DND-41 (cell line): ENCODE measurements at places on chromosomes 5 and 9.

GRCh38 chr5:67897980-67898379 lies 317.6 kb upstream of the PIK3R1 start:
- H3K27ac ChIP-seq = no peak overlapping the region
- H3K4me1 ChIP-seq = no peaks in the 10 kb centered on the region
- no peaks in the 10 kb centered on the region for H3K36me3 ChIP-seq
- DNase-seq = no peak
- no peak overlapping the region for H3K4me3 ChIP-seq
- no peaks in the 10 kb centered on the region for H3K27me3 ChIP-seq

DNA sequence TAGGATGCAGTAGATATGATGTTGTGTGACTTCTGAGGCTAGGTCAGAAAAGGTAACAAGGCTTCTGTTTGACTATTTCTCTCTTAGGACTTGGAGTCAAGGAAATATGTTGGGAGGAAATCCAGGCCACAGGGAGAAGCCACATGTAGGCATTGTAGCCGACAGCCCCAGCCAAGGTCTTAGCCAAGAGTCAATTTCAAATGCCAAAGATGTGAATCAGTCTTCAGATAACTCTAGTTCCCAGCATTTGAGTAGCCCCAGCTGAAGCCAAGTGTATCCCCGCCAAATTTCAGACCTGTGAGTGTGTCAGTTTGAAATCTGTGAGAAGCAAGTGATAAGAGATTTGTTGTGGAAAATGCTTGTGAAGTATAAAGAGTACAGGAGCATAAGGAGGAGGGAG lies 38.1 kb upstream of the ISL1 start:
- H3K27ac ChIP-seq = no peak overlapping the region
- H3K4me1 ChIP-seq = no peaks in the 10 kb centered on the region
- no peaks in the 10 kb centered on the region for H3K36me3 ChIP-seq
- H3K27me3 ChIP-seq = no peaks in the 10 kb centered on the region

GRCh38 chr5:60586307-60586901 lies 113.6 kb downstream of the DEPDC1B start:
- no peaks in the 10 kb centered on the region; the same call in 1 of the 2 replicates for H3K36me3 ChIP-seq
- no peak for DNase-seq
- no peaks in the 10 kb centered on the region for H3K4me1 ChIP-seq
- H3K4me3 ChIP-seq = no peak overlapping the region
- no peak overlapping the region for H3K27ac ChIP-seq

DNA sequence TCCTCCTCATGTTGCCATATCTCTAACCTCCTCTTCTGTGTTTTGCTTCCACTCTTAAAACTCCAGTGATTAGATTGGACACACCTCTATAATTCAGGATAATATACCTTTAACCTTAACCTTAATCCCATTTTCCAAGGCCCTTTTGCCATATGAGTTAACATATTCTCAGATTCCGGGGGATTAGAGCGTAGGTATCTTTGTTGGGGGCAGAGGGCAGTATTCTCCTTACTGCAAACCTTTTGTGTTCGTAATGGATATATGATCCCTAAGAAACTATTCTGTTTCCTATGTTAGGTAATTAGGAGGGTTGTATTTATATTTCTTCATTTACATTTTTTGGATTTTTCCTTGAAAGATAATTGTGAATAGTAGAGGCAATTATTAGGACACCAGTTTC lies 99.5 kb downstream of the VPS13A start:
- H3K27me3 ChIP-seq = no peaks in the 10 kb centered on the region
- no peak for DNase-seq
- H3K4me3 ChIP-seq = no peak overlapping the region
- H3K36me3 ChIP-seq = peaks cover 27% of the 10 kb centered on the region

GRCh38 chr9:34513567-34514214 lies 9.1 kb downstream of the ENHO start:
- H3K27ac ChIP-seq = no peak overlapping the region
- peaks cover 6% of the 10 kb centered on the region for H3K27me3 ChIP-seq
- H3K4me3 ChIP-seq = no peak overlapping the region
- no peaks in the 10 kb centered on the region for H3K4me1 ChIP-seq

GRCh38 chr5:176692326-176692725 lies 45.0 kb downstream of the TSPAN17 start:
- no peaks in the 10 kb centered on the region for H3K36me3 ChIP-seq
- no peak overlapping the region for H3K27ac ChIP-seq
- no peaks in the 10 kb centered on the region for H3K4me1 ChIP-seq
- no peak overlapping the region for H3K4me3 ChIP-seq

GRCh38 chr9:89446261-89446960 lies 51.5 kb downstream of the SEMA4D start:
- H3K36me3 ChIP-seq = peaks cover 86% of the 10 kb centered on the region
- H3K27ac ChIP-seq = peak overlapping the region; percentile 20; the same call in 1 of the 2 replicates
- H3K4me1 ChIP-seq = no peaks in the 10 kb centered on the region; the same call in 1 of the 2 replicates
- no peak for DNase-seq
- H3K27me3 ChIP-seq = no peaks in the 10 kb centered on the region
- no peak overlapping the region for H3K4me3 ChIP-seq

GRCh38 chr9:37287317-37287716 lies 135.2 kb upstream of the GRHPR start:
- H3K4me1 ChIP-seq = peaks cover 15% of the 10 kb centered on the region; the same call in 1 of the 2 replicates
- no peak overlapping the region for H3K27ac ChIP-seq
- H3K4me3 ChIP-seq = no peak overlapping the region
- H3K27me3 ChIP-seq = no peaks in the 10 kb centered on the region
- H3K36me3 ChIP-seq = no peaks in the 10 kb centered on the region

- no peak for DNase-seq
- H3K36me3 ChIP-seq = no peaks in the 10 kb centered on the region
- no peaks in the 10 kb centered on the region for H3K27me3 ChIP-seq
- no peak overlapping the region for H3K4me3 ChIP-seq
Measured at GRCh38 chr9:116423149-116423548, 264.0 kb upstream of the TRIM32 start.

DNA sequence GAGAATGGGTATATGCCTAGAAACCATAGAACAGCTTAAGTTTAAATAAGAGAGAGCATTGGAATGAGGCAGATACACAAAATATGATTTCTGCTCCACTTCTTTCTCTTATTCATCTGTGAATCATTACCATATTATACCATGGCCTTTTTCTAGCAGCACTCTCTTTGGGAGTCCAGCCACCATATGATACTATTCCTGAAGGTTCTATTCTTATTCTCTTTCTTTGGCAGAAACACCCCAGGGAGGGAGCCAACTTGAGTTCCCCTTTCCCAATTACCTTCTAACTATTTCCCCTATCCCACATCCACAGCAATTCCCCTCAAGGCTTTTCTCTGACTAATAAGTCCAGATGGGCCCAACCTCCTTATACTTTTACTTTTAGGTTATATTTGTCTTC lies 55.9 kb downstream of the NDUFAF2 start:
- no peaks in the 10 kb centered on the region for H3K27me3 ChIP-seq
- no peaks in the 10 kb centered on the region for H3K4me1 ChIP-seq
- no peak for DNase-seq
- H3K36me3 ChIP-seq = no peaks in the 10 kb centered on the region
- no peak overlapping the region for H3K4me3 ChIP-seq
- no peak overlapping the region for H3K27ac ChIP-seq

- peaks cover 3% of the 10 kb centered on the region for H3K27me3 ChIP-seq
- DNase-seq = no peak
- H3K4me3 ChIP-seq = no peak overlapping the region
- no peak overlapping the region for H3K27ac ChIP-seq
Measured at GRCh38 chr5:172740428-172741205, 30.4 kb downstream of the DUSP1 start.

DNA sequence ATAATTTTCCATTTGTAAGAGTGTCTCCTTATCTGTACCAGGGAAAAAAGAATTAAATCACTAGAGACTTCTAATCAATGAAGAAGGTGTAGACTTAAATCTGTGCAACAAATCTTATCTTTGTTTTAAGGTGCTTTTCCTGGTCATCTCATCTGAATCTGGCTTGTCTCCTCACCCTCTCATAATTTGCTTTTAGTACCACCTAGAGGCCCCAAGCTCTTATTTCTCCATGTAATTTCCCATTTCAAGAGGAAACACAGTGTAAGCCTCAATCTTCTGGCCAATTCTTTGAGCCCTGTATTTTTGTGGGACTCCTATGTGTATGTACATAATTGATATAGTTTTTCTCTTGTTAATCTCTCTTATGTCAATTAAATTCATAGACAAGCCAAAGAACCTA lies 1975.3 kb upstream of the CDH6 start:
- H3K36me3 ChIP-seq = no peaks in the 10 kb centered on the region
- no peak overlapping the region for H3K4me3 ChIP-seq
- no peak overlapping the region for H3K27ac ChIP-seq
- H3K4me1 ChIP-seq = no peaks in the 10 kb centered on the region
- no peaks in the 10 kb centered on the region for H3K27me3 ChIP-seq
- DNase-seq = no peak

GRCh38 chr5:172477466-172477865 lies 23.1 kb upstream of the SH3PXD2B start:
- no peaks in the 10 kb centered on the region for H3K36me3 ChIP-seq
- no peak overlapping the region for H3K27ac ChIP-seq
- H3K4me3 ChIP-seq = no peak overlapping the region
- H3K4me1 ChIP-seq = no peaks in the 10 kb centered on the region

GRCh38 chr5:42912184-42912798 lies 100.6 kb upstream of the SELENOP start:
- peak; percentile 53 for DNase-seq
- H3K27ac ChIP-seq = no peak overlapping the region
- peaks cover 15% of the 10 kb centered on the region for H3K4me1 ChIP-seq
- no peak overlapping the region for H3K4me3 ChIP-seq
- H3K36me3 ChIP-seq = no peaks in the 10 kb centered on the region

GRCh38 chr9:638152-638551 lies 203.3 kb upstream of the DMRT1 start:
- no peaks in the 10 kb centered on the region for H3K27me3 ChIP-seq
- H3K36me3 ChIP-seq = no peaks in the 10 kb centered on the region
- no peak overlapping the region for H3K4me3 ChIP-seq
- DNase-seq = no peak
- H3K4me1 ChIP-seq = peaks cover 11% of the 10 kb centered on the region

GRCh38 chr5:170067152-170067551 lies 38.5 kb upstream of the FOXI1 start:
- no peaks in the 10 kb centered on the region for H3K27me3 ChIP-seq
- no peak for DNase-seq
- no peaks in the 10 kb centered on the region for H3K4me1 ChIP-seq
- peaks cover 75% of the 10 kb centered on the region for H3K36me3 ChIP-seq

DNA sequence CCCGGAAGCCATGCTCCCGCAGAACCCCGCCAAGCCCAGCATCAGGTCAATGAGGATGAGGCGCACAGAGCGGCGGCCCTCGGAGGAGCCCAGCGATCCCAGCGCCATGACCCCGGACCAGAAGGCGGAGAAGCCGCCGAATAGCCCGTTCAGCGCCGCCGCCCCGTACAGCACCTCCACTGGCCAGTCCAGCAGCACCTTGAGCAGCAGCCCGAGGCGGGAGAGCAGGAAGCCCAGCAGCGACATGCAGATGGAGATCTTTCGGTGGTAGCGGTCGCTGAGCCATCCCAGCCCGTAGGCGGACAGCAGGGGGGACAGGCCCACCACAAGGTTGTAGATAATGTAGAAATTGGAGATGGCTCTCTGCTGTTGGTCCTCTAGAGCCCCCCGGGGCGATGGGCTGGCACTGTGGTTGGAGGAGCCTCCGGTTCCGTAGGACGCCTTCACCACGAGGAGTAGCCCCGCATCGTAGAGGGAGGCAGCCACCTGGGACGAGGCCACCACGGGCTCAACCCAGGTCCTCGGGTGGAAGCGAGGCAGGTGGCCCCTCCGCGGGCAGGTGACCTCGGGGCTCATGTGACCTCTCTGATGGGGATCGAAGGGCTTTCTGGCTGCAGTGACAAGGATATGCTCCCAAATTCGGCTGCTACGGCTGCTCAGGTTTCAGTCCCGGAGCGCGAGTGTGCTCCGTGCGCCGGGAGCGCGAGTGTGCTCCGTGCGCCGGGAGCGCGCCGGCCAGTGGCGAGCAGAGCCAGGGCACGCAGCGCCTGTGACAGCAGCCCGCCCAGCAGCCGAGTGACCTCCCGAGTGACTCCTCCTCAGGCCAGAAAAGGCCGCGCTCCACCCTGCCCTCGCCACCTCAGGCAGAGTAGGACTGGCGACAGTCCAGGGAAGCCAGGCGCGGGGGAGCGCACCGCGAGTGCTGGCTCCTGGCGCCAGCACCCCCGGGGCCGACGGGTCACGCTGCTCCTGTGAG lies at the start of gene SLC46A2:
SLC46A2 (minus strand) TSS at position 771 of the 976 bp plus-strand sequence; CDS start at position 576, 195 bp downstream.
- no peak for DNase-seq
- H3K4me3 ChIP-seq = no peak within 1 kb of the TSS
- no peaks in the 10 kb centered on the region for H3K27me3 ChIP-seq
- H3K36me3 ChIP-seq = no peaks in the 10 kb centered on the region

DNA sequence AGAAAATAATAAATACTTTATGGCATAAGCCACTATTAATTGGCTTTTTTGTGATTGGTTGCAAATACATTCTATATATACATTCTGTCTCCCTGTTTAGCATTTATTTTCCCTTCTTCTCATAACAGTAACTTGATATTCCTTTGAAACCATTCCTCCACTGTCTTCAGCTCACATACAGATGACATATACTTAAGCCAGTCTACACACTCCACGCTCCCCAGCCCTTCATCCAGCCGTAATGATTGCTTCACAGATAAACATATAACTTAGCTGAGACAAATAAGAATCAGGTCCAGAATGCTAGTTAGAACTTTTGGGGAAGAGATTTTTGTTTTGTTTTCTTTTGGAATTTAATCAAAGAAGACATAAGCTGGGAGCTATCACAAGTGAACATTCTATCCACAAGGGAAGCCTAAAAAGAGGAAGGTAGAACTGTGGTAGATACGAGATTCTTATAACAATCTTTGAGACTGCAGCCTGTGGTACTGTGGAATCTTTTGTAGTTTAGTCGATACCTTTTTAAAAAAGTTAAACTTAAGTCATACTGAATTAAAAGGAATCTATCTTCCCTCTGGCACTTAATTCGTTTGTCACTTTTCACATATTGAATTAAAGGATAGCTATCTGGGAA lies 365.1 kb upstream of the PRR16 start:
- H3K4me1 ChIP-seq = peaks cover 13% of the 10 kb centered on the region
- DNase-seq = no peak
- H3K27me3 ChIP-seq = no peaks in the 10 kb centered on the region

DNA sequence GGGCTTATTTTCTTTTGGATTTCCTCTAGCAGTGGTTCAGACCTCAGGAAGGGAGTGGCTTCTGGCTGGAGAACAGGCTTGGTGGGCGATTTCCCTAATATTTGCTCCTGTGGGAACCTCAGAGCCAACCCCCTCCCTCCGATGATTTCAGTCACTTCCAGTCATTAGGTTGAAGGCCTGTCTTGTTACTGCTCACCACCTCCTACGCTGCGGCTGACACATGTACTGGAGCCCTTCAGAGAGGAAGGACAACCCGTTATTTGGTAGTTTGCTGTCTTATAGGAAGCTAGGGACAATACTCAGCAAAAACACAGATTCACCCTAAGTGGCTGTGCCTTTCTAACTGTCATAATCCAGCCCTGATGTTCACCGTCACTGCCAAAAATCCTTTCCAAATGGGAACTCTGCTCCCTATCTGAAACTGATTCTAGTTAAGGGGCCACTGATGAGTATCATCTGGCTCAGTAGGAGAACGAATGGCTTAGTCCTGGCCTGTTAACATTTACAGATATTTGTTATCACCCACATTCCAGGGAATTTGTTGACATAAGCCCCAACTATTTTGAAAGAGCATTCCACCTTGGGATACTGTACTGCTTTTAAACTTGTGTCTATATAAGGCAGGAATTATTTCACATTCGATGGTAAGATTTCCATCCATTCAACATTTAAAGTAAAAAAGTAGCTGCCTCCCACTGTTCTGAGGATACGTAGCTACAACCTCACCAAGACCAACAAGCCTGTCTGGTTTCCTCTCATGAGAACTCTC lies 29.3 kb upstream of the ANKH start:
- H3K4me3 ChIP-seq = no peak overlapping the region
- no peaks in the 10 kb centered on the region for H3K4me1 ChIP-seq
- no peaks in the 10 kb centered on the region for H3K27me3 ChIP-seq
- no peak overlapping the region for H3K27ac ChIP-seq
- no peaks in the 10 kb centered on the region for H3K36me3 ChIP-seq
